ENCODE measurements at places on chromosomes 1 and 21. TPM values are rescaled to one million over a fixed set of nuclear protein-coding genes. Genes with fewer than 3 reads are reported as not detected.
A peak's percentile ranks its signal among the peaks of the same experiment; 100 is the strongest.

DNA sequence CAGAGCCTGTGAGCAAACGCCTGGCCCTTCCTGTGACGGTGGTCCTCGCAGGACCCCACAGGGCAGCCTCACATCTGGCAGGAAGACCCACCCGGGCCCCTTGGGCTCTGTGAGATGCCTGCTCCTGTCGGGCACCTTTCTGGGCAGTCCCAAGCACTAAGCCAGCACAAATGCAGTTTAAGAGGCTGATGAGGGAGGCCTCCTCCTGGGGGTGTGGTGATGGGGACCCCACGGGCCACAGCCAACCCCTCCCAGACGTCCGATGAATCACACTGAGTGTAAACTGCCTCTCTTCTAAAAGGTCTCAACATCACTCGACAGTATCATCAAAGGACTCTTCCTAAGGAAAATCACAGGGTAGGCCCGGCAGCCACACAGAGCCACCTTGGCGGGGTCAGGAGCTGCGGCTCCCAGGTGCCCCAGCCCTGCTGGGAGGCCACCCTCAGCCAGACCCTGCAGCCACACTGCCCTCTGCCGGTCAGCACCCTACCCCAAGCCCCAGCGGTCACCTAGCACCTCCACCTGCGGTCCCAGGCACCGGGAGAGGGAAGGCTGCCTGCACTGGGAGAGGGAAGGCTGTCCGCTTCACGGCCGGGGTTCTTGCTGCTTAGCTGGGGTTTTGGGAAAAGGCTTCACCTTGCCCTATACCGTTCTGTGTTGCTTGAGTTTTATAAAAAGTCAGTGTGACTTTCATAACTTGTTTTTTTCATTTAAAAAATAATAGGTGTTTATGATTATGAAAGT lies 3.9 kb upstream of the PRKCZ start:
- DNase-seq = peak; percentile 57

DNA sequence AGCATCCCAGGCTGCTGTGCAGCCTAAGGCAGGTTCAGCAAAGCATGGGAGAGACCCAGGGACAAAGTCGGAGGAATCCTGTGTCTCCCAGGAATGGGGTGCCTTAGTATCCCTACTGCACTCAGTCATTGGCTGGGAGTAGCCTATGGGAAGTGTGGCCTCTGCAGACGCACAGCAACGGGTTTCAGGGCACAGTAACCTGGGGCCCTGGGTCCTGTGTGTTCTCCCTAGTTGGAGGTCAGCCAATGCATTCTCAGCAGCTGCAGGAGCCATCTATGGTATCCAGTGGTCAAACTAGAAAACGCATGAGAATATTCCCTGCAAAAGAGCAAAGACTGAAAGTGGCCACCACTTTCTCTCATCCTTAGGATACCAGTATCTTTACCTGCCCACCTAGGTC lies 13.7 kb upstream of the C1orf21 start:
- DNase-seq = no peak

GRCh38 chr21:17343055-17343454 lies 169.8 kb upstream of the CXADR start:
- no peak for DNase-seq

GRCh38 chr1:174399211-174399610 lies 48.6 kb upstream of the GPR52 start:
- no peak for DNase-seq

- DNase-seq = no peak
Measured at GRCh38 chr1:70092526-70092925, 112.9 kb downstream of the LRRC40 start.

DNA sequence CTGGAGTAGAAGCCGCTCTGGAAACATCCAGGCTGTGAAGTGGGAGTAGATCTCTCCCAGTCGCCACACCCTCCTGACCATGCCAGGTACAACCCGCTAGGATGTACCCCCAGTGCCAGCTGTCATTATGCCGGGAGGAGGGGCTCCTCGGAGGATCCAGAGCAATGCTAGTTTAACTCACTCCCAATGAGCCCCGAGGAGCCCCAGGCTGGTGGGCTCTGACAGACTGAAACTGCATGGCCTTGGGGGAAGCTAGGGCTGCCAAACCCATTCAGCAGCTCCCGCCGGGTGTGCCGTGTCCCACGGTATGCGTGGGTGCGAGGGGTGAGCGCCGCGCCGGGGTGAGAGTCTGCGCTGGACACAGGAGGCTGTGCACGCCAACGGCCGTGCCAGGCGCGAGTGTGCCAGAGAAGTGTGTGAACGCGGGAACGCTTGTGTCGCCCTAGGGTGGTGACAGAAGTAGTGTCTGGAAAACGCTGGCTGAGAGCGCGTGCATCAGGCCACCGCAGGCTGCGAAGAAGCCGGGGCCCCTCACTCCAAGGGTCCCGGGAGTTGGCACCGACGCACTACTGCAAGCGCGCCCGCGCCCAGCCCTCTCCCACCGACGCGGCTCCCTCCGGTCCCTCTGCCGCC lies 177.1 kb upstream of the EDN2 start:
- peak; percentile 41 for DNase-seq

GRCh38 chr21:45129189-45129923 lies 55.0 kb downstream of the ADARB1 start:
- DNase-seq = no peak

DNA sequence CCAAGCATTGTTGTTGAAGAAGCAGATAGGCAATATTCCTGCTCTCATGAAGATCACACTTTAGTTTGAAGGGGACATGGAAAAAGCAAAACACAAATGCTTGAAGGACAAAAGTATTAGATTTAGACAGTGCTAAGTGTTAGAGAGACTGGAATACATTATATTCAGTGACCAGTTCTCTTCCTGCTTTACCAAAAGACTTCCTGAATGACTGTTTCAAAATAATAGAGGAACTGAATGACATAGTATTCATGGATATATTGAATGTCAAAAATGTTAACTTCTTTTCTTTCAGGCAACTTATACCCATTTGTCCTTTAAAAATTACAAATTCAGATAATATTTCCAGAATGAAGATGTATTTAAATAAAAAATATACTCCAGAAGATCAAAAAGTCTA lies 178.0 kb upstream of the IVNS1ABP start:
- no peak for DNase-seq

KIF2C gene
- total RNA-seq = 71.0 TPM

KIRREL1 gene
- total RNA-seq = 0.16 TPM

SMIM12 gene
- total RNA-seq = 67.4 TPM

GBP6 gene
- 0.38 TPM for total RNA-seq

GBP1 gene
- 141 TPM for total RNA-seq

PRELP gene
- not detected for total RNA-seq

ARTN gene
- total RNA-seq = 0.43 TPM

TNFRSF9 gene
- 149 TPM for total RNA-seq

CYYR1 gene
- total RNA-seq = not detected
